Left cardiac atrium (tissue), 4 donors: ENCODE measurements at places on chromosomes 5 and 9. TPM values are rescaled to one million over a fixed set of nuclear protein-coding genes. Genes with fewer than 3 reads are reported as not detected.

LCN2 gene
- not detected for total RNA-seq

ADAMTSL1 gene
- total RNA-seq: 3.8 TPM

HDHD3 gene
- 8.7 TPM for total RNA-seq

FOXD4L5 gene
- total RNA-seq: not detected

DEPDC1B gene
- total RNA-seq: not detected

CTSV gene
- 0.21 TPM for total RNA-seq

IL9 gene
- total RNA-seq: not detected

CNTNAP3B gene
- 17.7 TPM for total RNA-seq

OTP gene
- not detected for total RNA-seq

SNX18 gene
- total RNA-seq: 15.1 TPM

SEMA4D gene
- 22.4 TPM for total RNA-seq

C5orf52 gene
- total RNA-seq: not detected

NMUR2 gene
- total RNA-seq: not detected

CDO1 gene
- total RNA-seq: 41.4 TPM

LRRTM2 gene
- 0.12 TPM for total RNA-seq

SPATA9 gene
- total RNA-seq: 0.47 TPM

ENHO gene
- 0.56 TPM for total RNA-seq

SPARC gene
- 1,125 TPM for total RNA-seq

ZNF608 gene
- total RNA-seq: 28.0 TPM

PTPN3 gene
- total RNA-seq: 6.8 TPM

DELE1 gene
- total RNA-seq: 79.9 TPM

AFF4 gene
- 58.1 TPM for total RNA-seq

ADAMTS19 gene
- total RNA-seq: 2.9 TPM

C5 gene
- 2.4 TPM for total RNA-seq

PCDHB14 gene
- 5.8 TPM for total RNA-seq

PSMB7 gene
- 135 TPM for total RNA-seq

SCGB3A2 gene
- not detected for total RNA-seq

CPEB4 gene
- 178 TPM for total RNA-seq

MAMDC2 gene
- 19.6 TPM for total RNA-seq

TLR4 gene
- 19.8 TPM for total RNA-seq

GZMA gene
- total RNA-seq: 0.37 TPM

NTNG2 gene
- total RNA-seq: 6.5 TPM

MLANA gene
- total RNA-seq: not detected

HTR4 gene
- 4.7 TPM for total RNA-seq

FAM193B gene
- total RNA-seq: 26.1 TPM

SPOCK1 gene
- total RNA-seq: 213 TPM

KCNV2 gene
- not detected for total RNA-seq

PHF24 gene
- 0.32 TPM for total RNA-seq

SPINK7 gene
- total RNA-seq: not detected

NSD1 gene
- total RNA-seq: 44.2 TPM

NR2F1 gene
- total RNA-seq: 17.9 TPM

HAVCR1 gene
- 0.21 TPM for total RNA-seq

POU5F2 gene
- 0.60 TPM for total RNA-seq

UBAP2 gene
- 21.7 TPM for total RNA-seq

PPWD1 gene
- 14.6 TPM for total RNA-seq
